ENCODE measurements at places on chromosomes 5 and 9.

DNA sequence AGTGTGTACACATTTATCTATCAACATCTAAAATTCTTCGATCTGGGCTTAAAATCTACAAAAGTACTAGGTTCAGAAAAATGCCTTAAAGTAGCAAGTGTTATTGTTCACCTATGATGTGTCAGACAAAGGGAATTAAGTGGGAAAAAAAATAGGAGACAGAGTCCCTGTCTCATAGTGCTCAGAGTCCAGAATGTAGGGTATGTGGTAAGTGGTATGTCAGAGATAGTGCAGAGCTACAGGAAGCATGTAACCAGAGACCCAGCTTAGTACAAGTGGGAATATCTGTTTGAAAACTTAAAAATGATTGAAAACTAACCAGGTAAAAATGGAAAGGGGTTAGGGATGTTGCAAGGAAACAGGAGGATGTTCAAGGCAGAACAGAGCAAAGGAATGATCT, 482.8 kb downstream of the ELAVL2 start:
- DNase-seq, result no peak

DNA sequence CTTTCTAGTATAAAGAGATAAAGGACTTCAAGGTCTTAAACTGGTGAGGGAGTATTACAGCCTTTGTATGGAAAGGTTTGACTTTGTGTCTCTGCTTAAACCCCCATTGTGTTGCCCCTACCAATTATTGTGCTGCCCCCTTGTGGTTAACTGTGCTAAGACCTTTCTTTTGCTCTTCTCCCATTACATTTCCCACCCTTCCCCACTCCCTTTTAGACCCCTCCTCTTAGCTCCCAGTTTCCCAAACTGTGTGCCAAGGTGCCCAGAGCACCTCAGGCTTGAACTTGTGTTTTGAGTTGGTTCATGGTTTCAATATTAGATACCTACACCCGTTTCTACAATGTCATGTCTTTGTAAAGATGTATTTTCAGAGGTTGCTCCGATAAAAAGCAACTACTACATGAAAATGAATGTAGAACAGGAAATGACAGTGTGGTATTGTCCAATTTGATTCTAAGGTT, 2.9 kb downstream of the JAK2 start:
- DNase-seq, result peak; percentile 55

DNA sequence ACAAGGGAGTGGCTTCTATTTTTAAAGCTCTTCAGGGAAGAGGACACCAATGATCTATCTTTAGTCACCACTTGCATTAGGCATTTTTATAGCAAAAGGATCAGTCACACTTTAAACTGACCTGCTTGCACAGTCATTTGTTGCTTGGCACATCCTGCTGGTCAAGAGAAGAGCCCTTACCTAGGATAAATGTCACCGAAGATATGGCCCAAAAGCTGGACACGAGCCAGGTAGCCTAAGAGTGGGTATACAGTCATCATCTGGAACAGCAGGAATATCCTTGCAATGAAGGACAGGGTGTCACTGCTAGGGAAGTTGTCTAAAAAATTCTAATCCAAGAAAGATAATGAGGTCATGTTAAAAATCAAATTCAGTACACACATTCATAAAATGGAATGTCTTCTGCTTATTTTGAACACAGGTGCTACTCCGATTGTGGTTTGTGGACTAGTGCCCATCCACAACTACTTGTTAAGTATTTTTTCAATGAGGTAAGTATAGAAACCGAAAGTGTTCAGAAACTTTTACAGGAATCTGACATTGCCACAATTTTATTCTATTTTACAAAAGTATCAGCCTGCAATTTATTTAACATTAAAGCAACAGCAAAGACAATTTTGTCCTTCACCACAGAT, 78.4 kb downstream of the SLC38A9 start:
- no peak for DNase-seq

DNA sequence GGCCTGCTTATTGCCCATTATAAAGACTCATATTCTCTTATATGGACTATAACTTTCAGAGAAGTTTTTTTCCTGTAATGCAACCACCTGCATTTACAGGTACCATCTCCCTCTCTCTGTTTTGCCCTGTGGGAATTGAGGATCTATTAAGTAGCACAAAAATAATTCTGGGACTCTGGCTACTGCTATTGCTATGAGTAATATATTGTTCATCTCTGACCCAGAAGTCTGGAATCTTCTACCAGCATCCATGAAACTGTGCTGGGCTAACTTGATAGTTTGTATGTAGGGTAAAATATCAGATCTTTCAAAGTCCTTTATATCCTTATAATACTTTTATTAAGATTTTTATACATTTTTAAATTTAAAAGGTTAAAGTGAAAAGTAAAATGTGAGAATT, 607.2 kb downstream of the EFNA5 start:
- no peak for DNase-seq

- DNase-seq, result no peak
Measured at GRCh38 chr9:74403581-74403980, 93.6 kb upstream of the RORB start.

GRCh38 chr5:116013207-116013785, 19.0 kb upstream of the ARL14EPL start:
- no peak for DNase-seq

GRCh38 chr5:15610216-15610615, 110.2 kb downstream of the FBXL7 start:
- no peak for DNase-seq

GRCh38 chr5:52710972-52711596, 76.6 kb upstream of the ITGA1 start:
- DNase-seq, result no peak
